ENCODE measurements at places on chromosomes 3 and 15. TPM values are rescaled to one million over a fixed set of nuclear protein-coding genes. Genes with fewer than 3 reads are reported as not detected.
A peak's percentile ranks its signal among the peaks of the same experiment; 100 is the strongest.

GRCh38 chr15:81117136-81117535 is 16.9 kb upstream of the CFAP161 start:
- H3K27ac ChIP-seq, result no peak overlapping the region
- no peaks in the 10 kb centered on the region for H3K36me3 ChIP-seq
- H3K4me3 ChIP-seq, result no peak overlapping the region
- H3K27me3 ChIP-seq, result peaks cover 29% of the 10 kb centered on the region
- no peak for DNase-seq

Gene GP5
- 1.9 TPM for total RNA-seq

GRCh38 chr3:32097768-32098167 is 8.7 kb upstream of the GPD1L start:
- DNase-seq, result no peak
- H3K4me3 ChIP-seq, result no peak overlapping the region
- H3K27ac ChIP-seq, result no peak overlapping the region

Gene TM6SF1
- total RNA-seq, result 25.1 TPM

DNA sequence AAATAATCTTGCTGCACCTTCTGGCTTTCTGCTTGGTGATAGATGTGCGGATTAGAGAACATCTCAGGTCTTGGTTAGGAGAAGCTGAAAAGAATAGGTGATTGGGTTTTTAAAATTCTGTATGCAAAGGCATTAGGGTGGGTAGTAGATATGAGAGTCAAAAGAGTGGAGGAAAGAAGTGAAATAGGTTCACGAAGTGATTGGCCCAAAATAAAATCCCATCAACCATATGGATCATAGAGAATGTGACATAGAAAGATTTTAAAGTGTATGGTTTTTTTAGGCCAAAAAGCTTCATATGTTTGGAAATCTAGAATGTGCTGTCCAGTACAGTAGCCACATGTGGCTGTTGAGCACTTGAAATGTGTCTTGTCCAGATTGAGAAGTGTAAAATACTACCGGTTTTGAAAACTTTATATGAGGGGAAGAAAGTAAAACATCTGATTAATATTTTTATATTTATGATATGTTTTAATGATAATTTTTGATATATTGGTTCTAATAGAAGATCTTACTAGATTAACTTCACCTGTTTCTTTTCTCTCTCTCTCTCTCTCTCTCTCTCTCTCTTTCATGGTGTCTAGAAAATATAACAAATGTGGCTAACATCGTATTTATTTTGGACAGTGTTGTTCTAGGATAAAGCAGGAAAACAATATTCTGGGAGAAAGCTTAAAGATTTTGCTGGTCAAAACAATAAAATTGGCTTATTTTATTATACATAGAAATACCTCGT is 2.9 kb downstream of the MBNL1 start:
- H3K4me3 ChIP-seq, result peak overlapping the region; percentile 86
- peak overlapping the region; percentile 98 for H3K27ac ChIP-seq
- no peaks in the 10 kb centered on the region for H3K27me3 ChIP-seq

GRCh38 chr3:134287512-134287911 is 36.9 kb upstream of the RYK start:
- no peak overlapping the region for H3K4me3 ChIP-seq
- H3K4me1 ChIP-seq, result peaks cover 4% of the 10 kb centered on the region
- no peaks in the 10 kb centered on the region for H3K36me3 ChIP-seq
- H3K27ac ChIP-seq, result no peak overlapping the region
- H3K27me3 ChIP-seq, result peaks cover 67% of the 10 kb centered on the region

GRCh38 chr3:54535619-54536018 is 392.2 kb downstream of the LRTM1 start:
- H3K27ac ChIP-seq, result no peak overlapping the region
- no peak overlapping the region for H3K4me3 ChIP-seq
- no peak for DNase-seq
- no peaks in the 10 kb centered on the region for H3K4me1 ChIP-seq

- no peak overlapping the region for H3K27ac ChIP-seq
- no peaks in the 10 kb centered on the region for H3K36me3 ChIP-seq
- H3K4me3 ChIP-seq, result no peak overlapping the region
- DNase-seq, result no peak
- H3K27me3 ChIP-seq, result no peaks in the 10 kb centered on the region
These were observed 132.2 kb downstream of the GREM1 start for GRCh38 chr15:32849769-32850668.

Gene GASK1A
- total RNA-seq, result 0.12 TPM

Measured in activated T-cell treated with anti-CD3 and anti-CD28 coated beads, Interleukin-2, amount 50 U/mL, for 72 hours (primary cell).